ENCODE measurements at places on chromosomes 6 and 20. TPM values are rescaled to one million over a fixed set of nuclear protein-coding genes. Genes with fewer than 3 reads are reported as not detected.

CEP85L gene
- 7.3 TPM for total RNA-seq

SCRT2 gene
- not detected for total RNA-seq

RAET1G gene
- total RNA-seq, result 1.9 TPM

HSPA12B gene
- 14.3 TPM for total RNA-seq

EMILIN3 gene
- total RNA-seq, result 9.3 TPM

LY6G6F gene
- total RNA-seq, result not detected

WFDC12 gene
- not detected for total RNA-seq

Data from heart left ventricle (tissue), 16 donors.